ENCODE measurements at places on chromosomes 7 and 10.

- no peak for DNase-seq
Measured at GRCh38 chr10:96021332-96021731, 22.1 kb upstream of the CCNJ start.

- no peak for DNase-seq
Measured at GRCh38 chr10:99770408-99771045, 11.9 kb upstream of the ABCC2 start.

GRCh38 chr7:19116121-19117090 is 1.0 kb downstream of the TWIST1 start:
- DNase-seq: no peak

DNA sequence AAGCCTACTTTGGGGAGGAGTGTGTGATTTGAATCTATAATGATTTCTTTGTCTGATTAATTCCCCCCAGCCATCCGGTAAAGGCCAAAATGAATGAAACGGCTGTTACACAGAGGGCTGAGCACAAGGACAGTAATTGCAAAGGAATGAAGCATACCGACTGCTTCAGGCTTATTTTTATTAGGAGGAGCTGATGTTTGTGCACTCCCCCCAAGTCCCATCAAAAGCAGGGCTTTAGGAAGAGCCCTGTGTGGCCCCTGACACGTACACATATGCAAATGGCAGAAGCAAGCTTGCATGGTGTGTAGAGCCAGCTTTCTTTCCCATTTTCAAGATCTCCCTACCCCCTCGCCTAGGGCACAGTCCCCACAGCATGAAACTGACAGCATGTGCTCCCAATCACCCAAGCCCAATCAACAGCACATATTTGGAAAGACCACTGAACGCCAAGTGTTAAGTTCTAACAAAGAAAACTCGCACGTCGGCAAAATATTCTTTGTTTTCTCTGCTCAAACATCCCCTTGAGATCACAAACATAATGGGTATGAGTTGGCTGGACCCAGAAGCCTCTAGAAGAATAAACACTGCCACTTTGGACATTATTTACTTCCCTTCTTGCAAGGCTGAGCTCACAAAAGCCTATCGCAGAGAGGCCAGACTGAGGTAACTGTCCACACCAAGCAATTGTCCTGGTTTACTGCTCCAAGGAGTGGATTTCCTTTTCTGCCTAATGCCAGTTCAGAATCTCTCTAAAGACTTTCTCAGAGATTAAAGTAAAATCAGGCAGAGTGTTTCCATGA is 143.0 kb downstream of the CUBN start:
- DNase-seq: no peak

- no peak for DNase-seq
Measured at GRCh38 chr7:128837521-128837921, 7.3 kb downstream of the FLNC start.

GRCh38 chr7:102050864-102051460 is 233.5 kb downstream of the CUX1 start:
- no peak for DNase-seq

Measured in stimulated activated CD4-positive, alpha-beta T cell treated with anti-CD3 and anti-CD28 coated beads, Interleukin-1b, Interleukin-23, amount 100 ng/mL, for 1 hour (primary cell).